ENCODE measurements at places on chromosomes 6 and 20. TPM values are rescaled to one million over a fixed set of nuclear protein-coding genes. Genes with fewer than 3 reads are reported as not detected.

RIPPLY2 gene
- total RNA-seq, result 0.40 TPM

CRISP3 gene
- total RNA-seq, result 19.1 TPM

HCRTR2 gene
- total RNA-seq, result 0.12 TPM

CCDC167 gene
- 4.4 TPM for total RNA-seq

SLC17A1 gene
- not detected for total RNA-seq

RSPH3 gene
- 5.8 TPM for total RNA-seq

TBXT gene
- total RNA-seq, result not detected

MARCKS gene
- 67.4 TPM for total RNA-seq

GSTA3 gene
- 1.8 TPM for total RNA-seq

LHFPL5 gene
- not detected for total RNA-seq

MYMX gene
- not detected for total RNA-seq

SRMS gene
- not detected for total RNA-seq

C2 gene
- total RNA-seq, result 11.9 TPM

PMEPA1 gene
- total RNA-seq, result 16.8 TPM

BHLHE23 gene
- total RNA-seq, result not detected

GPR63 gene
- 1.6 TPM for total RNA-seq

TDRD6 gene
- total RNA-seq, result 0.37 TPM

EFCAB8 gene
- 0.20 TPM for total RNA-seq

LTA gene
- total RNA-seq, result not detected

PTK7 gene
- 66.3 TPM for total RNA-seq

SLC4A11 gene
- 1.8 TPM for total RNA-seq

UNC5CL gene
- 0.85 TPM for total RNA-seq

GPSM3 gene
- 8.4 TPM for total RNA-seq

RNF182 gene
- total RNA-seq, result 1.8 TPM

KCNK15 gene
- 7.4 TPM for total RNA-seq

ABHD16B gene
- total RNA-seq, result not detected

CENPW gene
- total RNA-seq, result 4.0 TPM

ISM1 gene
- total RNA-seq, result 0.10 TPM

Data from ovary (tissue), 10 donors.